ENCODE measurements at places on chromosomes 11 and 22.

- H3K27ac ChIP-seq, result no peak overlapping the region
- H3K27me3 ChIP-seq, result peaks cover 39% of the 10 kb centered on the region
- no peak for DNase-seq
- H3K4me3 ChIP-seq, result no peak overlapping the region
Measured at GRCh38 chr11:123682696-123683410, 28.4 kb upstream of the SCN3B start.

DNA sequence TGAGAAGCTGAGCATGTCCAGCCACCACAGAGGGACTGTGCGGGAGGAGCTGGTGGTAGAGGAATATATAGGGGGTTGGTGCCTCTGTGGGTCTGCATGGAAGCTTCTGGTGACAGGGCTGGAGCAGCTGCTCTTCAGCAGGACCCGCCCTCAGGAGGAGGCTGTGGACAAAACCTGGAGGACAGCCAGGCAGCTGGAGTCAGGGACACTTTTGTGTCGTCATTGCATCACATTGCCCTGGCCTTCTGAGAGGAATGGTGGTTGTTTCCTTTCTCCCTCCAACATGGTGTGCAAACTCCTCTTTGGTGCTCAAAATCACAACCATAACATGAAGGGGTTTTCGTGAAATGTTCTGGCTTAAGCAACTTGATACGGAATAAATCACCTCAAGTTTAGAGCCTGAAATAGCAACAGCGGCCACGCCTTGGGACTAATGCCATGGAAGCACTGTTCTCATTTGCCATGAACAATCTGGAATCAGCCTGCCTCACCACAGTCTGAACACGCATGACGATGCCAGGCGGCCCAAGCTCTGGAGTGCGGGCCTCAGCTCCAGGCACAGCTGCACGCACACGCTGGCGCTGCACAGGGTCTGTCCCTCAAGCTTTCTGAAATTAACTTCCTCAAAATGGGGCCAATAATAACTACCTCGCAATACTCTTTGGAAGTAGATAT is 17.1 kb upstream of the CSRP3 start:
- no peak overlapping the region for H3K27ac ChIP-seq
- peaks cover 22% of the 10 kb centered on the region for H3K27me3 ChIP-seq
- DNase-seq, result no peak

DNA sequence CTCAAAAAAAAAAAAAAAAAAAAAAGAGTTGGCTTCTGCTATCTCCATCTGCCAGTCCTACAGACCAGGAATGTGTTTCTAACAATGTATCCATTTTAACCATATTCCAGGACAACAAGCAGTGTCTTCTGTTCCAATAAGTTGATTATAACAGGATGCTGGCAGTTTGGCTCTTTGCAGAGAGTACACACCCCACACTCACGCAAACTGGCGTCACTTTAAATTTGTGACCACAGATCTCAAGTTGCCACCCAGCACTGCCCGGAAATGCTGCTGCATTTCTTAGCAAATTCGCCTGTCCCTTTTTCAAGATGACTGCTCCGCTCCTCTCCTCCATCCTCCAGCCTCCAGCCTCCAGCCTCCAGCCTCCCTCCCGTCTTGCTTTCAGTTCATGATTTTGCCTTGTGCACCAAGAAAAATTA is 44.3 kb downstream of the SCGB1A1 start:
- H3K27me3 ChIP-seq, result no peaks in the 10 kb centered on the region
- no peaks in the 10 kb centered on the region for H3K36me3 ChIP-seq
- no peak overlapping the region for H3K4me3 ChIP-seq
- H3K4me1 ChIP-seq, result no peaks in the 10 kb centered on the region

GRCh38 chr11:61112575-61112974 is 10.3 kb downstream of the CD5 start:
- H3K27ac ChIP-seq, result peak overlapping the region; percentile 94
- DNase-seq, result no peak
- no peaks in the 10 kb centered on the region for H3K27me3 ChIP-seq
- peaks cover 63% of the 10 kb centered on the region for H3K36me3 ChIP-seq
- peak overlapping the region; percentile 80 for H3K4me3 ChIP-seq

GRCh38 chr22:48179571-48180546 is 1417.4 kb downstream of the TBC1D22A start:
- no peak overlapping the region for H3K4me3 ChIP-seq
- no peak for DNase-seq
- no peaks in the 10 kb centered on the region for H3K36me3 ChIP-seq
- H3K27ac ChIP-seq, result no peak overlapping the region
- peaks cover 8% of the 10 kb centered on the region for H3K4me1 ChIP-seq
- H3K27me3 ChIP-seq, result no peaks in the 10 kb centered on the region

DNA sequence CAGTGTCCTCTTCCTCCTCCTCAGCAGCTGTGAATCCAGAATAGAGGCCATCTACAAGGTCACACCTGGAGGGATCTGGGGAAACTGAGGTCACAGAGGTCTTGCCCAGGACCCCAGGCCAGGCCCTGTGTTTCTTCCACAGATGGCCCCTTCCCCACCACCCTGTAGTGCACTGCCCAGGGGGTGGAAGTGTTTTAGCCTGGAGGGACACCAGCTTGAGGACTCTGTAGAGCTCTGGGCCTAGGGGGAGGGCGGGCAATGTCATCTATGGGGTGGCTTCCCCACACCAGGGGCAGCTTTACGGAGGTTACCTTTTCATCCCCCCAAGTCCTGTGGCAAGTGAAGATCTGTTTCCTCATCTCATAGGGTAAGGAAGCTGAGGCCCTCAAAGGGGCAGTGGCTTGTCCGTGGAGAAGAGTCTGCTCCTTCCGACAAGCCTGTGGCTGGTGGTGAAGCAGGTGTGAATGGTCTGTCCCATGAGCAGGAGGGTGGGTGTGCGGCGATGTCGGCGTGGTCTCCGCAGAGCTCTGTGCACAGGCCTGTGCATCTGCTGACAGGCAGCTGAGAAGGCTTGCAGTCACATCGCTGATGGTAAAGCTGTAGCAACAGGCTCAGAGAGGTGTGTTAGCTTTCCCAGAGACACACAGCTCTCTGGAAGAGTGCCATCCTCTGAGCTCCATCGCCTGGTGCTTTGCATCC is 74.1 kb upstream of the WNT7B start:
- no peaks in the 10 kb centered on the region for H3K27me3 ChIP-seq
- H3K4me1 ChIP-seq, result peaks cover 27% of the 10 kb centered on the region
- H3K4me3 ChIP-seq, result peak overlapping the region; percentile 11
- H3K27ac ChIP-seq, result peak overlapping the region; percentile 76
- no peak for DNase-seq

DNA sequence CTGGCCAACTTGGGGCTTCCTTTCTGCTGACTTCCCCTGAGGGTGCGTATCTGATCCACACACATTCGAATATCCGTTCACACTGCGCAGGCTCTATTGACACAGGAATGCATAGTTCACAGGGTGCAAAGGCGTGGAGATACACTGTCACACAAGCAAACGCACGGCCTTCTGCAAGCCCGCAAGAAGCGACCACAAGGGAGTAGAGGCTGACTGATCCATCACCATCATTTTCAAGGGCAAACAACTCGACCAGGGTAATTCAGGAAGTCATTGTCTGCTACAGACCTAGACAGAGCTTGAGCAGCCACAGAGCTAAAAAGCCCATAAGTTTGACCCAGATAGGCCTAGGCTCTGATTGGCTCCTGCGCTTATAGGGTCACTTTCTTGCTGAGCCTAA is 392.3 kb downstream of the MN1 start:
- no peak for DNase-seq
- H3K27me3 ChIP-seq, result peaks cover 32% of the 10 kb centered on the region
- no peaks in the 10 kb centered on the region for H3K36me3 ChIP-seq
- H3K4me3 ChIP-seq, result no peak overlapping the region

- H3K27me3 ChIP-seq, result peaks cover 76% of the 10 kb centered on the region
- H3K27ac ChIP-seq, result no peak overlapping the region
- peaks cover 2% of the 10 kb centered on the region for H3K36me3 ChIP-seq
- no peak for DNase-seq
Measured at GRCh38 chr11:70643642-70644041, 245.3 kb downstream of the CTTN start.

- peaks cover 3% of the 10 kb centered on the region for H3K36me3 ChIP-seq
- H3K4me3 ChIP-seq, result no peak overlapping the region
- no peak overlapping the region for H3K27ac ChIP-seq
- DNase-seq, result no peak
- H3K27me3 ChIP-seq, result no peaks in the 10 kb centered on the region
- no peaks in the 10 kb centered on the region for H3K4me1 ChIP-seq
Measured at GRCh38 chr11:77090046-77090372, 12.6 kb upstream of the OMP start.

DNA sequence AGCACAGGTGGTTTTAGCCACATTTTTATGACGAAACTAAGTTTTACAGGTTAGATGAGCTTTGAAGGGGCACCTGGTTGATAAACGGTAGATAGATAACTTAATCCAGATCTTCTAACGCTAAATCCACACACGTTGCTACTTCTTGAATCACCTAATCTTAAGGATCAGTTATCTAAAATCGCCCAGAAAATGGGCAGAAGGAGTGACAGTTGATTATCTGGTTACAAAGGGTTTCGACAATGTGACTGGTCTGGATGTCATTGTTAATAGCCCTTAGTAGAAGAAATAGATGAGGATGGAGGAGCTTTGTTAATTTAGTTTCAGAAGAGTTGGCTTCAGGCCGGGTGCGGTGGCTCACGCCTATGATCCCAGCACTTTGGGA is 43.7 kb downstream of the SCGB1A1 start:
- H3K27ac ChIP-seq, result no peak overlapping the region
- no peak for DNase-seq
- peaks cover 1% of the 10 kb centered on the region for H3K36me3 ChIP-seq
- no peaks in the 10 kb centered on the region for H3K27me3 ChIP-seq
- no peak overlapping the region for H3K4me3 ChIP-seq
- no peaks in the 10 kb centered on the region for H3K4me1 ChIP-seq

DNA sequence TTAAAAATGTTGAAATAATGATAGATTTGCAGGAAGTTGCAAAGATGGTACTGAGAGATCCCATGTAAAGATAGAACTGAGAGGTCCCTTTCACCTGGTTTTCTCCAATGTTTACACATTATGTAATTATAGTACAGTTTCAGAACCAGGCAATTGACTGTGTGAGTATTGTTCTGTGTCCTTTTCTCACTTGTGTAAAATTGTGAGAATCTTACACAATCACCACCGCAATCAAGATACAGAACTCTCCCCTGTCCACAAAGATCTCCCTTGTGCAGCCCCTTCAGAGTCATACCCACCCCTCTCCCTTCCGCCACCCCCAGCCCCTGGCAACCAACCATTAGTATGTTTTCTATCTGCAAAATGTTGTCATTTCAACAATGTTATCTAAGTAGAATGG is 119.8 kb upstream of the NAV2 start:
- no peak overlapping the region for H3K4me3 ChIP-seq
- no peaks in the 10 kb centered on the region for H3K4me1 ChIP-seq
- H3K27ac ChIP-seq, result no peak overlapping the region
- H3K27me3 ChIP-seq, result peaks cover 54% of the 10 kb centered on the region
- DNase-seq, result no peak

GRCh38 chr11:498297-499181 is 8.5 kb downstream of the RNH1 start:
- no peak overlapping the region for H3K4me3 ChIP-seq
- no peak for DNase-seq
- H3K27ac ChIP-seq, result peak overlapping the region; percentile 73
- H3K4me1 ChIP-seq, result peaks cover 5% of the 10 kb centered on the region
- peaks cover 24% of the 10 kb centered on the region for H3K36me3 ChIP-seq
- H3K27me3 ChIP-seq, result no peaks in the 10 kb centered on the region

DNA sequence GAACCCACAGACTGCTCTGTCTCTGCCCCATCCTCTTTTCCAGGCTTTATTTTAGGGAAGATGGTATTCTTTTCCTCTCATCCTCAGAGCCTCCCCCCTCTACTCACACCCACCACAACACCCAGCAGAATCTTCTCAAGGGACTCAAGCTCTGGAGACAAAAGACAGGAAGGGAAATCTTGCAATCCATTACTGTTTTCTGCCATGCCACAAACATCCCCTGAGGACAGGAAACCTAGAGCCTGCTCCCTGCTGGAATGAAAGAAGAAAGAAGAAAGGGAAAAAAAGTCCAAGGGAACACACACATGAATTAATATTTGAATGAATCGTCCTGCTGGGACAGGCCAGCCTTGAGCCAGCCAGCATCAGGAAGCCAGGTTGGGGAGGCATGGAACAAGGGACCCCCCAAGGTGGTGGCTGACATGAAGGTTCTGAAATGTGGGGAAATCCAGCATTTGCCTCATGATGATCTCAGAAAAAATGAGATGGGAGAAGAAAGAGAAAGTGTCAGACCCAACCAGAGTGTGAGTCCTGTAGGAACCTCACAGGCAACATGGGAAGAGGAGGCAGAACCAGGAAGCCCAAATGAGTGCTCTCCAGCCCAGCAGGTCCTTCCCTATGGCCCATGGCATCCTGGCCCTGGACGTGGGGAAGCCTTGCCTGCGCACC is 34.0 kb downstream of the SLCO2B1 start:
- H3K27ac ChIP-seq, result no peak overlapping the region
- peaks cover 18% of the 10 kb centered on the region for H3K27me3 ChIP-seq
- H3K36me3 ChIP-seq, result no peaks in the 10 kb centered on the region
- no peaks in the 10 kb centered on the region for H3K4me1 ChIP-seq
- no peak for DNase-seq

GRCh38 chr22:30894371-30894740 is 74.2 kb downstream of the MORC2 start:
- H3K4me1 ChIP-seq, result peaks cover 20% of the 10 kb centered on the region
- H3K27me3 ChIP-seq, result no peaks in the 10 kb centered on the region
- peak overlapping the region; percentile 76 for H3K27ac ChIP-seq
- DNase-seq, result no peak
- peak overlapping the region; percentile 45 for H3K4me3 ChIP-seq
- peaks cover 7% of the 10 kb centered on the region for H3K36me3 ChIP-seq

- H3K27me3 ChIP-seq, result no peaks in the 10 kb centered on the region
- no peak overlapping the region for H3K4me3 ChIP-seq
- no peaks in the 10 kb centered on the region for H3K4me1 ChIP-seq
- H3K36me3 ChIP-seq, result no peaks in the 10 kb centered on the region
Measured at GRCh38 chr11:70720281-70720680, 322.0 kb downstream of the CTTN start.

GRCh38 chr11:117851852-117852251 is 24.6 kb downstream of the FXYD6 start:
- no peak overlapping the region for H3K27ac ChIP-seq
- peaks cover 2% of the 10 kb centered on the region for H3K36me3 ChIP-seq
- no peak for DNase-seq
- H3K4me1 ChIP-seq, result peaks cover 9% of the 10 kb centered on the region
- peaks cover 46% of the 10 kb centered on the region for H3K27me3 ChIP-seq
